ENCODE measurements at places on chromosomes 2 and 18. TPM values are rescaled to one million over a fixed set of nuclear protein-coding genes. Genes with fewer than 3 reads are reported as not detected.
A peak's percentile ranks its signal among the peaks of the same experiment; 100 is the strongest.

Gene ZNF892
- 1.7 TPM for total RNA-seq

Gene CDK15
- not detected for total RNA-seq

- no peak for DNase-seq
These were observed 69.2 kb downstream of the TRIP12 start for GRCh38 chr2:229852565-229852964.

- peak; percentile 27 for DNase-seq
These were observed 28.0 kb downstream of the CROCC2 start for GRCh38 chr2:240933966-240934700.

- DNase-seq, result no peak
These were observed 25.1 kb upstream of the GPR75 start for GRCh38 chr2:53884883-53885282.

- no peak for DNase-seq
These were observed 32.4 kb upstream of the ATL2 start for GRCh38 chr2:38409156-38410102.

GRCh38 chr2:10717628-10718027 lies 3.8 kb upstream of the ATP6V1C2 start:
- no peak for DNase-seq

GRCh38 chr2:190365499-190366204 lies 22.3 kb downstream of the INPP1 start:
- no peak for DNase-seq

All from mucosa of descending colon (tissue), 3 donors.